ENCODE measurements at places on chromosomes 3 and 15. TPM values are rescaled to one million over a fixed set of nuclear protein-coding genes. Genes with fewer than 3 reads are reported as not detected.

RGMA gene
- 39.8 TPM for total RNA-seq

CDCP1 gene
- 23.3 TPM for total RNA-seq

C3orf62 gene
- 3.2 TPM for total RNA-seq

RBM6 gene
- total RNA-seq: 80.1 TPM

SH2D7 gene
- not detected for total RNA-seq

EOMES gene
- total RNA-seq: 0.47 TPM

MASP1 gene
- 3.2 TPM for total RNA-seq

HCLS1 gene
- 0.86 TPM for total RNA-seq

IL17RE gene
- 4.4 TPM for total RNA-seq

CORO2B gene
- total RNA-seq: 3.4 TPM

SCG3 gene
- total RNA-seq: 42.4 TPM

KLHL6 gene
- total RNA-seq: not detected

EPHB3 gene
- 0.80 TPM for total RNA-seq

GOLGA8J gene
- not detected for total RNA-seq

CACNA2D3 gene
- 1.8 TPM for total RNA-seq

CCRL2 gene
- not detected for total RNA-seq

CADPS gene
- total RNA-seq: 10.2 TPM

RAB7A gene
- total RNA-seq: 185 TPM
